Spleen (tissue), 13 donors: ENCODE measurements at places on chromosomes 16 and 17. TPM values are rescaled to one million over a fixed set of nuclear protein-coding genes. Genes with fewer than 3 reads are reported as not detected.

CHP2 gene
- not detected for total RNA-seq

PRSS53 gene
- 6.0 TPM for total RNA-seq

EXOC3L1 gene
- 47.9 TPM for total RNA-seq

HOXB3 gene
- total RNA-seq: 23.1 TPM

TP53TG3B gene
- not detected for total RNA-seq

GSE1 gene
- total RNA-seq: 98.3 TPM

TBC1D28 gene
- total RNA-seq: not detected

DNA sequence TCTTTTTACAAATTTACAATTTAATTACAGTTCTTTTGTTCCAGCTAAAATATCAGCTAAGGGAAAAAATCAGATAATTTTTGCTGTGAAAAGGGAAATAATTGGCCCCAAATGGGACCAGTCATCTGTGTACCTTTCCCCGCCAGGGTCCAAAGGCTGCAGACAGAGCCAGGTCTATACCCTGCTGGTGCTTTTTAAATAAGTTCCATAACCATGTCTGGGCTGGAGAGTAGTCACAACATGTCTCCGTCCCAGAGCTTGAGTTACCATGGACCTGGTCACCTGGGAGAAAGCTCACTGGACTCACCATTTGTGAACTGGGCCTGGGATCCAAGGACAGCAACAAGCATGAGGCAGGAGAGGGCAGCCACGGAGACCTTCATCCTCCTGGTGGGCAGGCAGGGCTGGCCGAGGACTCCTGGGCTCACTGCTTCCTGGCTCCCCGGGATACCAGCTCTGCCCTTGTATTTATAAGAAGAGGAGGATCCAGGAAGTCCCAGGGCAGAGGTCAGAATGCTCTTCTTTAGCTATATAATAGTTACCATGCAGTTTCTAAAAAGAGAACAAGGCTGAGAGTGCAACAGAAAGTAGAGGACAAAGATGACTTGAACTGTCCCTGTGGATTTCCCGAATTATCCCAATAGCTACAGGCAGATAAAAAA is at the start of gene CCL15:
Gene CCL15, minus strand, starts transcription at position 444 of the 662 bp plus-strand sequence. Its CDS starts 61 bp downstream, at position 383.
- no peaks in the 10 kb centered on the region for H3K36me3 ChIP-seq
- no peak for DNase-seq
- no peak within 1 kb of the TSS for H3K4me3 ChIP-seq
- H3K27ac ChIP-seq: no peak within 1 kb of the TSS

DNA sequence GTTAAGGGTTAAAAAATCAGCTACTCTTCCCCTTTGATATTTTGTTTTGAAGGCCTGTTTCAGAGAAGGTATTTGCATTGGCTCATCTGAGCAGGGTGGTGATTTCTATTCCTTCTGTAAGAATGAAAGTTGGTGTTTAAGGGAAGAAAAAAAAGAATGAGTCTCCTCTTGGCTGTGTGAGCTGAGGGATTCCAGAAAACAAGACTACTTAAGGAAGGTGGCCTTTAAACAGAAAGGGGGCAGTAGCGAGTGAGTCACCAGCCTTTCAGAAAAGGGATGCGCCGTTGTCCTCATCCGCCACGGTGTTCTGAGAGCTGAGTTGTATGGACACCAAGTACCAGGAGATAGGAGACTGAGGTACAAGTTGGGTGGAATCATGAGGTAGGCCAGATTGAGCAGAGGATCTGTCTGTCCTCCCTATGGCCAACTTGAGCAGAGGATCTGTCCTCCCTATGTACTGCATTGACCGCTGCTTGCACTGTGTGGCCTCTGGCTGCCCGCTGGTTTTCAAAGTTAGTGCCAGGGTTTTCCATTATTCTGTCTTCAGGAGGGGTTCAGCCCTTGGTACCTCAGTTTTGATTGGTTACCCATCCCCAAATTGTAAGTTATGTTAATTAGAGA is 8.2 kb downstream of the PRKCA start:
- H3K4me1 ChIP-seq: peaks cover 54% of the 10 kb centered on the region
- H3K4me3 ChIP-seq: no peak overlapping the region
- no peak overlapping the region for H3K27ac ChIP-seq
- no peak for DNase-seq
- no peaks in the 10 kb centered on the region for H3K27me3 ChIP-seq

DNA sequence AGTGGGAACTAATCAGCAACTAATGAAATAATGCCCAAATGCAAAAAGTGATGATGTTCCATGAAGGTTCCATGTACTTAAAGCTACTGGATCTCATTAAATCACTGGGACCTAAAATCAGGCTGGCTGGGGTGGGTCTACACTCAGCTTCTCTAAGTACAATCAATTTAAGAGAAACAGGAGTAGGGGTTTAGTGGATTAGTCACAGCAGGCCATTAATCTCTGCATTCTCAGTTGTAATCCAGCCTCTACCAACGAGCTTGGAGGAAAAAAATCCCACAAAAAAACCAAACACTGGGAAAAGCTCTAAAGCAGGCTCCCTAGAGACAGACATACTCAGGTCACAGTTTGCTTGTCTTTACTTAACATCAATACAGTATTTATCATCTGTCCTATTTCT is 15.0 kb downstream of the CA10 start:
- H3K27me3 ChIP-seq: no peaks in the 10 kb centered on the region
- H3K36me3 ChIP-seq: no peaks in the 10 kb centered on the region

- no peaks in the 10 kb centered on the region for H3K27me3 ChIP-seq
- H3K4me1 ChIP-seq: peaks cover 43% of the 10 kb centered on the region
These were observed 17.3 kb upstream of the EEF2K start for GRCh38 chr16:22188595-22189442.

DNA sequence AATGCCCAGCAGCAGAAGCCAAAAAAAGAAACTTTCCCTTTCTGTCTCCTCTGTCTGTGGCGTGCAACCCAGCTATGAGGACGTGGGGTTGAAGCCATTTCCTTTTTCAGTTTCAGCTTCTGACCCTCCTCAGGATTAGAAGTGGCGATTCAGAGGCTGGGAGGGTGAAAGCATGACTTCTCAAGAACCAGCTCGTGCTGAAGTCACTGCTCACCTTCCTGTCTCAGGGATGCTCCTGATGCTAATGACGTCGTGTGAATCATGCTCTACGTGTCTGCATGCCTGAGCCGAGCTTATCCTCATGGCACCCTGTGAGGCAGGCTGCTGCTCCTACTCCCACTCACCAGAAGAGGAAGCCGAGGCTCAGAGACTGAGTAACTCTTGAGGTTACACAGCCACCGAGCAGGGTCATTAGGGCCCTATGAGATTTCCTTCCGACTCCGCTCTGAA is 5.7 kb upstream of the LPO start:
- H3K4me1 ChIP-seq: no peaks in the 10 kb centered on the region

DNA sequence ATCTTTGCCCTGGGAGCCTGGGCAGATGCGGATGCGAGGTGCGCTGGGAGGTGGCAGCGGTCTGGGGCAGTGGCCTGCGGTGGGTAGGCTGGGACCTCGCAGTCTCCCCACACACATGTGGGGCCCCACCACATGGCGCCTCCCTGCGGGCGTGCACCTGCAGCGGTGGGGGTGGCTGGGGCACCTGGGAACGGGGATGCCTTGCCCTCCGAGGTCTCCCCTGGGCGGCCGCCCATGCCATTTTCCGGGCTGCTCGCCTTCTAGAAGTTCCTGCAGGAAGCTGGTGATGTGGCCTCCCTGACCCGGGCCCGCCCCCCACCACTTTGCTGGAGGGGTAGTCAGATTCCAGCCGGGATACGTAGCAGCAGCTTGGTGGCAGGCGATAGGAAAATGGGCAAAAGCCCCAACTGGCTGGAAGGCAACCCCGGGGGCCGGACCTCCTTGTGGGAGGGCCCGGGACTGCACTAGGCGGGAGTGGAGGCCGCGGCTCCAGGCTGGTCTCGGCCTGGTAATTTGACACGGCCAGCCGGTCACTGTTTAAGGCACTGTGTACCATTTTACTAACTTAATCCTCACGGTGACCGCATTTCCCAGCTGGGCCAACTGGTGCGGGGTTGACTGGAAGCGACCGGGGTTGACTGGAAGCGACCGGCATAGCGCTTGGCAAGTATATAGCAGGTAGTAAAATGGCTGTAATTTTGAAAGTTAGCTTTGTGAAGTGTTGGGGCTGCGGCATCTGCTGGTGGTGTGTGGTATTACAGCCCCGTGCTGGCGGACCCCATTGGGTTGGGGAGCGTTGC is 38.5 kb downstream of the IGF2BP1 start:
- no peak overlapping the region for H3K27ac ChIP-seq
- H3K36me3 ChIP-seq: no peaks in the 10 kb centered on the region
- no peaks in the 10 kb centered on the region for H3K4me1 ChIP-seq
- no peak for DNase-seq
- H3K27me3 ChIP-seq: peaks cover 81% of the 10 kb centered on the region

GRCh38 chr16:84367297-84367680 is 1.0 kb upstream of the ATP2C2 start:
- H3K27ac ChIP-seq: no peak overlapping the region
- peaks cover 8% of the 10 kb centered on the region for H3K4me1 ChIP-seq
- H3K27me3 ChIP-seq: peaks cover 66% of the 10 kb centered on the region
- no peak overlapping the region for H3K4me3 ChIP-seq
- no peaks in the 10 kb centered on the region for H3K36me3 ChIP-seq

DNA sequence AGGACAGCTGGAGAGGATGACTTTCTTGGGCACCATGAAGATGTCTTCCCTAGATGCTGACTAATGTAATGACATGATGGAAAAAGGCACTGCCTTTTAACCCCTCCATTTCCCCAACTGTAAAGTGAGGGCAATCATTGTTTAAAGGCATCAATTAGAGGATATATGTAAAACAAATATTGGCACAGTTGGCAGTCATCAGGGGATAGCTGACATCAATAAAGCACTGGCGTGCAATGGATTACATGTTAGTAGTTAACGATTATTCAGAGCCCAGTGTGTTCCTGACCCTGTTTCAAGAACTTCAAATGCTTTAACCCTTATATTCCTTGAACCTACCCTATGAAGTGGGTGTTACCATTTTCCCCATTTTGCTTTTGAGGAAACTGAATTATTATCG is 100.7 kb downstream of the TMEM114 start:
- H3K27ac ChIP-seq: no peak overlapping the region
- H3K4me1 ChIP-seq: no peaks in the 10 kb centered on the region

DNA sequence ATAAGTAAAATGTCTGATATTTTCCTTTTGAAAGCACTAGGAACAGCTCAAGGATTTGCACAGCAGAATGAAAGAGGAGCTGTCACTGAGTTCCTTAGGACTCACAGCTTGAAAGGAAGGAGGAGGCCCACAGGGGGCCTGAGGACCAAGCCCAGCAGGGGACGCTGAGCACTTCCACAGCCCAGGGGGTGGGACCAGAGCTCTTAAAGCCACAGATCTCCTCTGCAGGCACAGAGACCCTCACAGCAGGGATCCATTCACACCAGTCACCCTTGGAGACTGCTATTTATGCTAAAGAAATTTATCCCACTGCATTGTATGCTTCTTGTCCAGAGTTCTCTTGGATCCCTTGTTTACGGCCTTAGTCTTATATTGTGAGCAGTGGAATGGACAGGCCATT is 253.3 kb downstream of the STX8 start:
- H3K27ac ChIP-seq: no peak overlapping the region
- no peak overlapping the region for H3K4me3 ChIP-seq
- no peak for DNase-seq
- peaks cover 5% of the 10 kb centered on the region for H3K36me3 ChIP-seq

DNA sequence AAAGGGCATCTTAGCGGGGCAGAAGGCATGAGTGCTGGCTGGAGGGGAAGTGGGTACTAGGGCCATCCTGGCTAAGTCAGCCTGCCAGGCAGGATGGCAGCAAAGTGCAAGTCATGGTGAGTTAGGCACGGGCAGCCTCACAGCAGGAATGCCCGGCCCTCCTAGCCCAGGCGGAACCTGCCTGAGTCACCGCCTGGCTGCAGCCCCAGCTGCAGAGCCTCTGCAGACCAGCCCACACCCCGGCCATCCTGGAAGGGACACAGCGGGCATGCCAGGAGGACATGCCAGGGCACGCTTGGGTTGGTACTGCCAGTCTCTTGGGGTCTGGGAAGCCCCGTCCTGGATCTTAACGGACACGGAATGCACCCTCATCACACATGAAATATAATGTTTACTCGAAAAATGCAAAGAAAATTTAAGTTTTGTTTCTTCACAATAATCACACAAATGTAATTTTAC is 5.0 kb upstream of the ALDH3A1 start:
- no peak overlapping the region for H3K4me3 ChIP-seq
- peak; percentile 80 for DNase-seq
- H3K36me3 ChIP-seq: no peaks in the 10 kb centered on the region
